ENCODE measurements at places on chromosomes 2 and 18.

DNA sequence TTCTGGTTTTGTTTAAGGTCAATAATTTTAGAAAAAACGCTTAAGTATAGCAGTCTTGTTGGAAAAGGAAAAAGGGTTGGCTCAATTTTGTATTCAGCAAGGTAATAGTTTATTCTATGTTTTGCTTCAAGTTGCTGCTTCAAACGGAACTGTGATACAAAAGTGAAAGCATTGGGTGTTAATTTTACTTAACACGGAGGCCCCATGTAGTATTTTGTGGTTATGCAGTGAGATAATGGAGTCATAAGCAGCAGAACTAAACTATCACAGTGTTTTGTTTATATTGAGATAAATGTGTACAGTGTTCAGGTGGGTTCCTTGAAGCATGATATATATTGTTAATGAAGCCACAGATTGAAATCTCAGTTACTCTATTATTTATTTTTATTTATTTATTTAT lies 67.0 kb upstream of the LYPD6B start:
- DNase-seq: no peak

GRCh38 chr2:9266711-9267110 lies 60.1 kb downstream of the ASAP2 start:
- DNase-seq: no peak

DNA sequence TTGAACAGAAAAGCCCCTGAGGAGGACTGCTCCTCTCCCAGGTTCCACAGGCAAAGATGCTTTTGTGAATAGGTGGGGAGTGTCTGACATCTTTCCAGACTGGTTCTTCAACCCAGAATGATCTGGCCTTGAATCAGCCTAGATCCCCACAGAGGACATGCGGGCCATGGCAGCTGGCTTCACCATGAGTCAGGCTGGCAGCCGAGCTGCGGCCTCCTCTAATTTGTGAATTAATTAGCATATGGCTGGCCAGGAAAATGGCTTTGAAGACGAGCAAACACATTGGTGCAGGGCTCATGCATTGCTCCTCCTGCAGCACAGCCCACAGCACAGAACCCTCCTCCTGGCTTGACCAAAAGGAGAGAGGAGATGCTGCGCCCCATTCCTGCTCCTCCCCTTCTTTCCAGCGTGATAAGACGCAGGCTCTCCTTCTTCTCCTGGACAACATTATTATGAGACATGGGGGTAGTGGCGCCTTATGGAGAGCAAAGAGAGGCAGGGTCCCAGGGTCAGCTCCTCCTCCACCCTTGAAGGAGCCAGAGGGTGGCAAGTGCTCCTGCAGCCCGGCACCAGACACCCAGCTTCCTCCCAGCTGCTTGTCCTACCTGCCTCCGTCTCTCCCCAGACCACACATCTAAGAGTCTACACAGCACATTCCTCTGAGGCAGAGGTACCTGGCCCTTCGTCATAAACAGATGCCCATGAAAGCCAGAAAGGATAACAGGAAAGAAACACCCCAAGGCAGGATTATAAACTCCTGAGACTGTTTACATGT lies 66.7 kb downstream of the EDAR start:
- no peak for DNase-seq

- DNase-seq: no peak
These were observed 116.3 kb upstream of the TTN start for GRCh38 chr2:178923546-178923945.

DNA sequence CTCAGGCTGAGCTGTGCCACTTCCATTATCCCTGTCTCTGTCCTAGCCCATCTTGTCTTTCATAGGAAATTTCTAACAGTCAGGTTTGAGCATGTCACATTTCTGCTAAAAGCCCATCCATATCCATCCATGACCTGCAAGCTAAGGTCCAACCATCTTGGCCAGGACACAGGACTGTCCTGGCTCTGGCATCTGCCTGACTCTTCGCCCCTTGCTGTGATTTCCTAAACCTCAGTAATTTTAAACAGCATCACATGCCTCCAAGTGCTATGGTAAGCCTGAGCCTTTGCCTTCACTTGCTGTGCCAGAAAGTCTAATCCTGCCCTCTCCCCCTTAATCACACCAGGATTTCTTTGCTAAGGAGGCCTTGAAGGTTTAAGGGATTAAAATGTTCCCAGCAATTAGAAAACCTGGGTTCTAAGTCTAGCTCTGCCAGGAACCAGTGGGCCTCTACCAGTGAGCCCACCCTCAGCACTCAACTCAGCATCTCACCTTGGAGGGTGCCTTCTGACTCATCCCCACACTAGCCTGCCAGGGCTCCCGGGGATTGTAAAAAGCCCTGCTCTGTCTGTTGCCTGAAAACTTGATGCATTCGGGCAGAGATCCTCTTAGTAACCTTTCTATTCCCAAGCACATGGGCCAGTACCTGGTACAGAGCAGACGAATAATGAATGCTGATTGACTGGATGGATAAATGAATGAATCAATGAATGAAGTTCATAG lies 411.0 kb downstream of the LRATD1 start:
- no peak for DNase-seq

DNA sequence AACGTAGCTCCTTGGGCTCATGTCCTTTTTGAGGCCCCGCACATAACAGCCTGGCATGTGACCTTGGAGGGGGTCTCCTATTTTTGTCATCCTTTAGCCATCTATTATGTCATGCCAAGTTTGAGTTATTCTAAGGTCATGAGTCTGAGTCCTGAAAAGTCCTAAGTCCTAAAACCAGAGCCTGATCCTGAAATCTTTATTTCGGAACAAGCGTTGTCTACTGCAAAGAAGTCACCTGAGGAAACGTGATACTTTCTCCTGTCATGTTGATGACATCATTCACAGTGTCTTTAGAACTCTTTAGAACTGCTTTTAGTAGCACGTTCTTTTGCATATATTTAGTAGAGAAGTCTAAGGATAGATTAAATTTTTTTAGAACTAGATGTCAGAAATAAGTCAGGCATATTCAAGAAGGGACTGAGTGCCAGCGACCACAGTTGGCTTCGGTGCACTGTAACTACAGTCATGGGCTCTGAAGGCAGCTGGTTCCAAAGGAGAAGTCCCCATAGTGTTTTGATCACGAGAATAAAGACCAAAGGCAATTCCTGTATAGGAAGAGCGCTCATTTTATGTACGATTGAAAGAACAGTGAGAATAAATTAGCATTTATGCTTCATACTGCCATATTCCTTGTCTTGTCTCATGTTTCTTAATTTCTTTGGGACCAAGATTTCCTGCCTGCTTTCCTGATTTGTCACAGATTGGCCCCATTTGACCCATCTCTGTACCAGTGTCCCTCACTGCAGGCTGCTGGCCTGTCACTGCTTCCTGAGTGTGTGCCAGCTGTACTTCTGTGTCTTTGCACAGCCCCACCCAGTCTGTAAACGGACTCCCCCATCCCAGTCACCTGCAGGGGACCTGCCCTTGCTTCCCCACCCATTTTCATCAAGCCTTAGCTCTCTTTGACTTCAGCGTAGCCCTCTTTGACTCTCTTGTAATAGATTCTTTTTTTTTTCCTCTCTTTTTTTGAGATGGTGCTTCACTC lies 75.8 kb downstream of the ASAP2 start:
- DNase-seq: no peak

GRCh38 chr2:1868683-1869141 lies 124.4 kb upstream of the PXDN start:
- peak; percentile 87 for DNase-seq

- DNase-seq: no peak
These were observed 201.7 kb upstream of the MGAT5 start for GRCh38 chr2:134052173-134052572.

- no peak for DNase-seq
These were observed 182.4 kb upstream of the ARL4C start for GRCh38 chr2:234679301-234679740.

- no peak for DNase-seq
These were observed 129.4 kb upstream of the ASB18 start for GRCh38 chr2:236393581-236393980.

DNA sequence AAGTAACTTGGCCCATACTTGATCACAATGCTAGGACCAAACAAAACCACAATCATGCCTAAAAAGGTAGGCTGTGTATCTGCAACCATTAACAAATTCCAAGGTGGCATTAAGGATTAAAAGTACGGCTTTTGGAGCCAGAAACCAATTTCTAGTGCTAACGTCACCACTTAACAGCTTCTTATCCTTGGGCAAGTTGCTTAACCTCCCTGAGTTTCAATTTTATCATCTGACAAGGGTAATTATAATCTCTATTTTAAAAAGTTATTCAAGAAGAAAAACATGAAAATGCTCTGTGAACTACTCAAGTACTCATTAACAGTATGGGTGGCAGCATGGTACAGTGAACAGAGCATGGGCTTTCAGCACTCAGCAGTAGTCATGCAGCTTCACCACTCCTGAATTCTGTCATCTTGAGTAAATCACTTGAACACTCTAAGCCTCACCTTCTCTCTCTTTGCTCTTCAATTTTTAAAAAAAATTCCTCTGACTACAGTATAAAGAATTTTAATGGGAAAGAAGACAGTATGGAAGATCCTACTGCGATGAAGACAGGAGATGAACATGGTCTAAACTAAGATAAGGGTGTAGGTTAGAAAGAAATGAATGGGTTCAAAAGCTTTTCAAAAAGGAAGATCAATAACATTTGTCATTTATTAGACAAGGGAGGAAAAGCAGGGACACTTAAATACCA lies 69.2 kb downstream of the SS18 start:
- no peak for DNase-seq

DNA sequence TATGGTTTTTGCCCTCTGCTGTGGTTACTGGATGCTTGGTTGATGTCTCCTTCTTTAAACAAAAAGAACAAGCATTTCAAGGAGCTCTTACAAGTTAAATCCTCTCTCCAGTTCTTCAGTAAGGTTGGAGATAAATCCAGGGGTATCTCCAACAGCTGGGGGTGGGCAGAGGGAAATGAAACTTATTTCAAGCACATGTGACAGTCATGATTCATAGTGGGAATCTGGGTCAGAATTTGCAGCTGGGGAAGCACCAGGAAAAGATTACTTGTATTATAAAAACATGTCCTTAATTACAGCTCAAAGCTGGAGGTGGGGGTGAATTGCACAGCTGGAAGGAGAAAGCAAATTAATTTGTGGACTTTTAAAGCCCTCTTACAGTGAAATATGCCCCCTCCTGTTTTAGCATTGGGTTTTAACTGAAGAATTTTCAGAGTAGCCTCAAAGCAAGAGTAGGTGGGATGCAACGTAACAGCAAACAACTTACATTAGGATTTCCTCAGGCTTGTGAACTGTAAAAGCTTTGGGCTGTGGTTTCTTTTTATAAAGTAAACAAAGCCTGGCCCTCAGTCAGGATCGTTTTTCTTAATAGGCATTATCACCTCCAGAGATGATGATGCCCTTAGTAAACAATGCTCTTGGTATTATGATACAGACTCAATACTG lies 596.4 kb downstream of the NYAP2 start:
- no peak for DNase-seq

DNA sequence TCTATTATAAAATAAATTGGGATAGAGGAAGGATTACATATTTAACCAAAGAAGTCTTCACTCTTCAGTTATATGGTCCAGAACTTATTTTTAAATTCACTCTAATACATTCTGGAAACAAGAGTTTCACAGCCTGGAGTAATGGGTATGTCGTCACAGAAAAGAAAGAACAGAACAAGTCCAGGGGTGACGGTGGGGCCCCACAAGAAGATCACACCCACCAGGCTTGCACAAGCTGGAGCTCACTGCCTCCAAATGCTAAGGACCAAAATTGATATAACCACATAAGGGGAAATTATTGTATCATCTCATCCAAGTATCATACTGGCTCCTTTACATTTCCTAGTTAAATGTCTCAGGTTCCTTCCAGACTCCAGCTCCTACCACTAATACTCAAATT lies 11.3 kb downstream of the LRPPRC start:
- DNase-seq: no peak

DNA sequence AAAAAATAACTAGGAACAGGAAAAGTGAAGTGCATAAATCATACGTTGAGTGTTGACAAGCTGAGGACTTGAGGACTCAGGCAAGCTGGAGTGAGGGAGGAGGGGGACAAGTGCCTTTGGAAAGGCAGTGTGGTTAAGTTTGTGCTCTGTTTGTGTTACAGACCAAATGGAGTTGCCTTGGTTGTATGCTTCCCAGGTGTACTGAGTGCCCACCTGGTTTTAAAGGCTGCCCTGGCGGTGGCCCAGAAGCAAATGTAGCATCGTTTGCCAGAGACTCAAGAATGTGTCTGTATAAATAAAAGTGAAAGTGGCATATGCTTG lies 240.9 kb downstream of the PRKCE start:
- peak; percentile 83 for DNase-seq

DNA sequence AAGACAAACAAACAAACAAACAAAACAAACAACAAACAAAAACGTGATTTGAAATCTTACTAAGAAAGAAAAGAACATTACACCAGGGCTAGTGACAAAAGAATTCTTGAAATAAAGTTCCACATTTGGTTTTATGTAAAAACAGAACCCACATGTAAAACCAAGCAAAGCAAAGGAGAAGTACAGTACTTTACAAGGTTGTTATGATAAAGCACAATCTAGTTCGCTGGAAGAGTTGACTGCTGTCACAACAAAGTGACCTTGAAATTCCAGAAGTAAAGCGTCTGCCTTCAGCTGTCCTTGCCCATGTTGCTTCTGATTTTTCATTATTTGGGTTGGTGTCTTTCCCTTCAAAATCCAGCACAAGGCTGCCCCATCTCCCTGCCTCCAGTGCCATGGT lies 94.8 kb upstream of the CYRIA start:
- no peak for DNase-seq

DNA sequence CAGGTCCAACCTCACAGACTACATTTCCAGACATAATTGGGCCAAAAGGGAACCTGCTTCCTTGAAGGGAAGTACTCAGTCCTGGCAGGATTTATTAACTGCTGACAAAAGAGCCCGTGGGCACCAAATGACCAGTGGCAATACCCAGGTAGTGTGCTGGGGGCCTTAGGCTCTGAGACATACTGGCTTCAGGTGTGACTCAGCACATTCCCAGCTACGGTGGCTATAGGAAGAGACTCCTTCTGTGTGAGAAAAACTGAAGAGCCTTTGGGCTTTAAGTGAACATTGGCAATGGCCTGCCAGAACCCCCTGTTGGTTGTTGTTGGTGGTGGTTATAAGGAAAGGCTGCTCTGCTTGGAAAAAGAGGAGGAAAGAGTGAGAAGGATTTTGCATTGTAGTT lies 401.8 kb downstream of the KCNJ3 start:
- no peak for DNase-seq

- DNase-seq: peak; percentile 7
These were observed 2.2 kb downstream of the ITM2C start for GRCh38 chr2:230866756-230867523.

- DNase-seq: no peak
These were observed 84.2 kb upstream of the RPE start for GRCh38 chr2:209918251-209918650.

GRCh38 chr2:66850376-66850775 lies 415.5 kb downstream of the MEIS1 start:
- peak; percentile 45 for DNase-seq

Data from NCI-H2171 (cell line).